ENCODE measurements at places on chromosomes 12 and 14.

GRCh38 chr12:627863-628741 lies 35.1 kb downstream of the NINJ2 start:
- no peaks in the 10 kb centered on the region for H3K36me3 ChIP-seq
- H3K4me3 ChIP-seq, result no peak overlapping the region
- no peak overlapping the region for H3K27ac ChIP-seq

DNA sequence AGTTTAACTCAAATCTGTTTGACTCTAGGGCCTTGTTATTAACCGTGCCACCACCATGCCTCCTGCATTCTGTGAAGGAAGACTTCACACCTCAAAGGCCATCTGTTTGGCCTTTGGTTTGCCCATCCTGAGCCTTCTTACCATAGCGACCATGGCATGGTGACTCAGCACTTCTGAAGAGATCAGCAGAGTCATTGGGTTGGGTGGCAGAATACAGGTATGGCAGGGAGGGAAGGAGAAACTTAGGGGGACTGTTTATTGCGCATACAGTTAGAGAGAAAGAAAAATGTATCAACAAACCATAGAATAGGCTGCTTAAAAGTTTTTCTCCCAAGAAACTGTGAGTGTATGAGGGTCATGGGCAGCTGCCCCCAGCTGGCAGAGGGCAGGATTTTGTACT lies 49.2 kb downstream of the DAD1 start:
- no peaks in the 10 kb centered on the region for H3K36me3 ChIP-seq
- no peaks in the 10 kb centered on the region for H3K27me3 ChIP-seq
- no peak for DNase-seq
- H3K27ac ChIP-seq, result no peak overlapping the region
- no peak overlapping the region for H3K4me3 ChIP-seq

DNA sequence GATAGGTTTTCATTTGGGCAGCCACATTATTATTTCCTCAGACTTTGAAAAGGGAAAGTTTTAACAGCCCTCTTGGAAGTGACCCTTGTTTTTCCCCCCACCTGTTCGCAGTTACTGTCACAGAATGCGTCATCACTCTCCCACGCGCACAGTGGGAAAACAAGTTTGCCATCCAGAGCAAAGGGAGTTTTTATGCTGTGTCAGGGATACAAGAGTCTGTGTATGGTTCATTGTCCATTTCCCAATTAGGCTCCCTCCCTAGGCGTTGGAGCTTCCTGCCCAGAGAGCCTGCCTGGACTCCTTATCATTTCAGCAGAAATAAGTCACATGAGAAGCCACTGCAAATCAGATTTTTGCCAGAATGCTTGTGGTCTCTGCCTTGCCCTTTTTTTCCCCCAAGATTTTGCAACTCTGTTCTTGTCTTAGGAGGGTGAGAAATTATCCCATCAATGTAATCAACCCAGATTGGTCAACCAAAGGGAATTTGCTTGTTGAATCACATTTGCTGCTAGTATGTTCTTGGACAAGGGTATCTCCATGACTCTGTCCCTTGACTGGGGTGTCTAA lies 104.1 kb downstream of the IGF1 start:
- H3K4me3 ChIP-seq, result no peak overlapping the region
- no peaks in the 10 kb centered on the region for H3K27me3 ChIP-seq
- H3K27ac ChIP-seq, result no peak overlapping the region
- DNase-seq, result no peak
- no peaks in the 10 kb centered on the region for H3K36me3 ChIP-seq

GRCh38 chr12:90839346-90839745 lies 115.6 kb downstream of the CCER1 start:
- H3K4me1 ChIP-seq, result no peaks in the 10 kb centered on the region
- no peak for DNase-seq
- H3K36me3 ChIP-seq, result no peaks in the 10 kb centered on the region
- H3K4me3 ChIP-seq, result no peak overlapping the region

DNA sequence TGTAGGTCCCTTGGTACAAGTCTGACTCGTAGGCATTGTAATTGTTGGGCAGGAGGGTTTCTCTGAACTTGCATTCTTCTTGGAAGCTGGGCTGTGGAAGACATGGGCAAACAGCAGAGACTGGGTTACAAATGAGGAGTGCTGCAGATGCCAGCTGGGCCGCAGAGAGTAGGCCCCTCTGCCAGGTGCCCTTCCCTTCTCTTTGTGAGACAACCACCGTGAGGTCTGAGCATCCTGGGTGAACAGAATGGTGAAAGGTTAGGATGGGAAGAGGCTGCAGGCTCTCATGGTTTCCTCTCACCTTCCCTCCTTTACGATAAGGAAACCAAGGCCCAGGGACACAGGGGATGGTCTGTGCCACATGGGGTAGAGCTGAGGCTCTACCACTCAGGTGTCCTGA lies 11.3 kb downstream of the FGF6 start:
- no peak overlapping the region for H3K27ac ChIP-seq
- no peak overlapping the region for H3K4me3 ChIP-seq
- no peaks in the 10 kb centered on the region for H3K4me1 ChIP-seq
- DNase-seq, result no peak
- H3K27me3 ChIP-seq, result peaks cover 95% of the 10 kb centered on the region

- no peak overlapping the region for H3K27ac ChIP-seq
- no peak overlapping the region for H3K4me3 ChIP-seq
- no peaks in the 10 kb centered on the region for H3K36me3 ChIP-seq
- no peak for DNase-seq
- no peaks in the 10 kb centered on the region for H3K27me3 ChIP-seq
Measured at GRCh38 chr14:61171727-61172126, 109.4 kb downstream of the TMEM30B start.

- H3K27ac ChIP-seq, result no peak overlapping the region
- H3K36me3 ChIP-seq, result no peaks in the 10 kb centered on the region
- DNase-seq, result no peak
- H3K4me3 ChIP-seq, result no peak overlapping the region
- no peaks in the 10 kb centered on the region for H3K4me1 ChIP-seq
Measured at GRCh38 chr14:98412431-98412830, 859.6 kb downstream of the BCL11B start.

DNA sequence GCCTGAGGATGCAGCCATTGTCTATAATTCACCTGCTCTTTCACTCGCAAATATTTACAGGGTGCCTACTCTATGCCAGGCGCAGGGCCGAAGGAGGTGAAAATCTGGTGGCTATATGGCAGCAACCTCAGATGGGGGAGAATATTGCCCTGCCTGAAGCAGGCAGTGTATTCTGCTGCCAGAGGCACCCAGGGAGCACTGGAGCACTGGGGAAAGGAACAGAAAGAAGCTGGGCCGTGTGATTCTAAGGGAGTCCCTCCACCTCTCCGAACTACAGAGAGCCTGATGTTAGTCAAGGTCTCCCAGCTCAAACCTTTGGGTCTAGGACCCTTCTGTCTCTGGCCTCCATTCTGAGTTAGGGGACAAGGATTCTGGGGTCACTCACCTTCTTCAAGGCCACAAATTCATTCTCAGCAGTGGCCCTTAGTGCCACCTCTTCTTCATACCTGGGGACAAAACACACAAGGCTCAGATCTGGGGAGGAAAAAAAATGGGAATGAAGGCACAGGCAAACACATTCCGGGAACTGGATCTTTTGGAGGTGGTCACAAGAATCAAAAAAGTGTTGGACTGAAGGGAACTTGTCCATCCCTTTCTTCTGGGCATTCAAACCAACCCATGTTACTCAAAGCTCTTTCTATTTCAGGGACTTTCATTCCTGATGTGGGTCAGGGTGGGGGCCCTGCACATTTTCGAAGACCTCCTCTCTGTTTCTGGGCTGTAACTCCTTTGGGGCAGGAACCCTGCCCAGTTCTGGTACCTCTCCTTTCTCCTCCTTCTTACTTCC lies 19.3 kb upstream of the KRT86 start:
- no peaks in the 10 kb centered on the region for H3K36me3 ChIP-seq
- 0 out of 2 replicates have a peak, but pooled peaks cover 8% of the 10 kb centered on the region for H3K4me1 ChIP-seq
- no peak for DNase-seq
- H3K4me3 ChIP-seq, result no peak overlapping the region
- no peaks in the 10 kb centered on the region for H3K27me3 ChIP-seq

GRCh38 chr14:75273272-75274049 lies 5.2 kb upstream of the FOS start:
- peak; percentile 63 for DNase-seq
- H3K4me1 ChIP-seq, result peaks cover 27% of the 10 kb centered on the region
- no peaks in the 10 kb centered on the region for H3K36me3 ChIP-seq
- H3K27me3 ChIP-seq, result no peaks in the 10 kb centered on the region
- H3K27ac ChIP-seq, result no peak overlapping the region

DNA sequence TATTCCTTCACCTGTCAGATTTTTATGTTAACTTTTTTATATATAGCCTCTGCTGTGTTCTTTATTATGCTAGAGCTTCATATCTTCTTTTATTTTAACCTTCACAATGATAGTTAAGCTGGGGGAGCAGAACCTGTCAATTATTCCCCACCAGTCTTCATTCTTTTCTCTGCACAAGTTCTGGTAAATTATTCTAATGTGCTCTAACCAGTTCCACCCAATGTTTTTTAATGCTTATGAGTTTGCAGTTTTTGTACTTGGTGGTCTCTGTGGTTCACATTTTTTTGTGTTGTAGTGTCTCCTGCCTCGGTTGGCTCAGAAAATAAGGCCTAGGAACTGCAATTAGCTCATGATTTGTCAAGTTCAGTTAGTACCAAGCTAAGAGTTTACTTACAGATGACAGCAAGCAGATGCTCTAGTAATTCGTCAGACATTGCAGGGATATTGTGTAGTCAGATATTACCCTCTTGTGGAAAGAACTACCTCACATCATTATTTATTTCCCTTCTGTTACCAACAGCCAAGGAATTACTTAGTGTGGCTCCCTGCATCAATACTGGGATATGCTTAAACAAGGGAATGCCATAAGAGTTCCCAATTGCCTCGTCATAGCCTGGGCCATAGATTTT lies 14.5 kb downstream of the DYRK2 start:
- H3K27ac ChIP-seq, result no peak overlapping the region
- no peaks in the 10 kb centered on the region for H3K27me3 ChIP-seq
- H3K4me1 ChIP-seq, result peaks cover 20% of the 10 kb centered on the region
- no peak for DNase-seq
- no peak overlapping the region for H3K4me3 ChIP-seq

GRCh38 chr14:60723116-60723906 lies 840 bp downstream of the SIX4 start:
- peak overlapping the region; percentile 78 for H3K4me3 ChIP-seq
- peaks cover 19% of the 10 kb centered on the region for H3K36me3 ChIP-seq
- peak overlapping the region; percentile 80 for H3K27ac ChIP-seq
- no peaks in the 10 kb centered on the region for H3K27me3 ChIP-seq
- peak; percentile 59 for DNase-seq

- DNase-seq, result no peak
- H3K4me3 ChIP-seq, result no peak overlapping the region
- H3K4me1 ChIP-seq, result no peaks in the 10 kb centered on the region
- H3K27me3 ChIP-seq, result peaks cover 74% of the 10 kb centered on the region
- H3K36me3 ChIP-seq, result no peaks in the 10 kb centered on the region
Measured at GRCh38 chr14:72618424-72618823, 275.5 kb downstream of the DPF3 start.

- H3K27me3 ChIP-seq, result no peaks in the 10 kb centered on the region
- no peak overlapping the region for H3K27ac ChIP-seq
- H3K4me1 ChIP-seq, result no peaks in the 10 kb centered on the region
- no peak for DNase-seq
Measured at GRCh38 chr12:67148265-67148664, 120.9 kb upstream of the CAND1 start.

DNA sequence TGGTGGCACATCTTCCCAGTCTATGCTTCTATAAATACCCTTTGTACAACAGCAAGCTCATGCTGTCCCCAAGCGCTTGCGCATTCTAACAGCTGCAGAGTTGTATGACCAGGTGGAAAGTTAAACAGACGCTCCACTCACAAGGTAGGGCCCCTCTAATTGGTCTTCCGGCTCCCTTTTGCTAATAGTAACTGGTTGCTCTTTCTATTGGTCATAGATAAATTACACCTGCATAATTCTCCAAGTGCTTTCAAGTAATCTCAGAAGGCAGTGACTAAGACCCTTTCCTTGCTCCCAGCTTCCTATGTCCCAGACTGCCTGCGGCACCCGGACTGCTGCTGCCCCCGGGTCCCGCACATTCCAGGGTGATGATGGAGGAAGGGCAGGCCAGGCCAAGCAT lies 6.1 kb upstream of the TSPAN9 start:
- no peaks in the 10 kb centered on the region for H3K27me3 ChIP-seq
- H3K27ac ChIP-seq, result no peak overlapping the region
- H3K4me3 ChIP-seq, result no peak overlapping the region
- H3K36me3 ChIP-seq, result no peaks in the 10 kb centered on the region
- DNase-seq, result peak; percentile 3
- H3K4me1 ChIP-seq, result peaks cover under 1% of the 10 kb centered on the region

- H3K36me3 ChIP-seq, result no peaks in the 10 kb centered on the region
- no peak for DNase-seq
- no peak overlapping the region for H3K4me3 ChIP-seq
- H3K27me3 ChIP-seq, result no peaks in the 10 kb centered on the region
- H3K27ac ChIP-seq, result no peak overlapping the region
- no peaks in the 10 kb centered on the region for H3K4me1 ChIP-seq
Measured at GRCh38 chr12:3040026-3040656, 37.0 kb upstream of the TSPAN9 start.

DNA sequence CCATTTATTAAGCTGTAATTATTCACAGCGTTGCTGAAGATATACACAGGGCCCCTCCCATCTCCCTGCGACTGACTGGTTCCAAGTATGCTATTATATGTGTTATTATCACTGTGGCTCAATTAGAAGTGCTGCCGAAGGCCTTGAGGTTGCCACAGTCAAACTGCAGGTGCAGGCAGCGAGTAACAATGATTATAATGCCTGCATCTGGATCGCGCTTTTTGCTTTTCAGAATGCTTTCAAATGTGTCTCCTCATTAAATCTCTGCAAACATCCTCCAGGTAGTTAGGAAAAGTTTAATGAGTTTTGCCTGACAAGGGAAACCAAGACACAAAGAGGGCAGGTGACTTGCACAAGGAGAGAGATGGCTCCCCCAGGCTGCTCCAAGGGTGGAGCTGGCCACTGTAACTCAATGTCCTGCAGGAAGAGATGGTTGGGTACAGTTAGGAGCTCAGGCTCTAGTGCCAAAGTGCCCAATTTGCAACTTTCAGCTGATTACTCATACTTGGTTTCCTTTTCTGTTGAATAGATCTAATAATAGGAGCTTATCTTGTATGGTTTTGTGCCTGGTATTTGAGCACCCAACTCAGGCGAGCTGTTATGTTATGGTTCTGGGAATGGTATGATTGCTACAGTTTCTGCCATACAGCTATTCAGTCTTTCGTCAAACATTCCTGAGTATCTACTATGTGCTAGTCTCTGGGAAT lies 1.7 kb upstream of the SYNE3 start:
- peaks cover 25% of the 10 kb centered on the region for H3K4me1 ChIP-seq
- no peak overlapping the region for H3K27ac ChIP-seq
- H3K27me3 ChIP-seq, result no peaks in the 10 kb centered on the region
- H3K4me3 ChIP-seq, result no peak overlapping the region
